Left lung (tissue), 14 donors: ENCODE measurements at places on chromosomes 4 and X. TPM values are rescaled to one million over a fixed set of nuclear protein-coding genes. Genes with fewer than 3 reads are reported as not detected.

FAT4 gene
- polyA plus RNA-seq, result 72.0 TPM

FGF5 gene
- polyA plus RNA-seq, result not detected

UGT2B7 gene
- 22.9 TPM for polyA plus RNA-seq

ZCCHC13 gene
- not detected for polyA plus RNA-seq

GUCY1B1 gene
- 51.0 TPM for polyA plus RNA-seq

- DNase-seq, result no peak
These were observed 189.4 kb downstream of the QDPR start for GRCh38 chr4:17322514-17322913.

DNA sequence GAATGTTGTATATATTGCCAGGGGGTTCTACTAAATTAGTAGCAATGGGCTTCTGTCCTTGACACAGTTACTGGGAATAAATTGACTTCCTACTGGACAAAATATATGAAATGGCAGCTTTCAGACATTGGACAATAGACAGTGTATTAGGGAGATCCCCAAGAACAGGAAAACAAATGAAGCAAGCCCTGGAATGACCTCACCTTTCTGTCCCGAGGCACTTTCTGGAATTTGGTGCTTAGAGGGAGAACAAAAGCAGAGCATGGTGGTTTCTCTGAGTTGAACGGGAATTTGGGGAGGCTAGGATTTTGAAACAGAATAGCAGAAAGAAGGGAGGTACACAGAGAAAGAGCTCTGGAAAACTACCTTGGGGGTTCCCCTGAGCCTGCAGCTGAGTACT, 187.7 kb upstream of the MAGEB2 start:
- no peak for DNase-seq

GRCh38 chr4:152668338-152668964, 11.3 kb downstream of the TMEM154 start:
- no peak for DNase-seq

CWH43 gene
- not detected for polyA plus RNA-seq

CCKAR gene
- polyA plus RNA-seq, result 0.10 TPM

- DNase-seq, result no peak
These were observed 167.5 kb downstream of the CDS1 start for GRCh38 chr4:84750260-84750959.
